ENCODE measurements at places on chromosomes 12 and 14.

DNA sequence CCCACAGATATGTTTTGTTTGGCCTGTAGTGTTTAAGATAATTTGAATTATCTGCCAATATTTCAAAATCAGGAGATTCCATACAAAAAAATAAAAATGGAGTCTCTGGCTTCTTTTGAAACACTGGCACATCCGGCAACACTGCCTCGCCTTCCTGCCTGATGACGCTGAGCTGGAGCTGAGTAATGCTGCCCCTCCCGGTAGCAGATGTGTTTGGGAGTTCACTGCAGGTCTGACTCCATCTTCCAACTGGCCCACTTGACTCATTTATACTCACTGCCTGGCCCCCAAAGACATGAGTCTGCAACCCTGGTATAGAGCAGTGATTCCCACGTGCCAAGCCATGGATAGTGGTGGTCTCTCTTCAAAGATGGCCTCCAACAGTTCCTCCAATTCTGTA lies 7.4 kb downstream of the CIT start:
- DNase-seq = peak; percentile 67

DNA sequence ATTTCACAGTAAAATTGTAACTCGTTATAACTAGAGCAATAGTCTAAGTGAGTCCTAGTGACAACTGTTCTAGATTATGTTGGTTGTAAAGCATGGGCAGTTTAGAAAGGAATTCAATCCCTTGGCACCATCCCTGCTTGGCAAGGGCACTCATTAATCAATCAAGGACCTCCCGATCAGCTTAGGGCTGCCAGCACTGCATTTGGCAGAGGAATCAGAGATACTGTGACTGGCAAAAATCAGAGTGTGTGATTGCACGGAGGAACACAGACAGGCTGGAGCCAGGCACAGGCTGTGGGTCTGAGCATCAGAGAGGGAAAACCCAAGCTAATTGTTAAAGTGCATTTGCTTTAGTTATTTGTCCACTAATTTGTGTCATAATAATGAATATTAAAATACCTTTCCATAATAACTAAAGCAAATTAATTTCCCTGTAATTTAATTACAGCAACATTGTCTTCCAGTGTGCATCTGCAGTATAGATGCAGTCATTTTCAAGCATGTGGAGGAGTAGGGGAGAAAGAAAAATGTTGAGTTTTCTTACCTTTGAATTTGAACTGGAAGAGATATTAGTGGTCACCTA lies 3.2 kb upstream of the EGLN3 start:
- DNase-seq = no peak

- no peak for DNase-seq
Observed at GRCh38 chr14:28142400-28143015, 624.1 kb upstream of the FOXG1 start.

- DNase-seq = no peak
Observed at GRCh38 chr12:113198296-113198695, 12.8 kb downstream of the RITA1 start.

DNA sequence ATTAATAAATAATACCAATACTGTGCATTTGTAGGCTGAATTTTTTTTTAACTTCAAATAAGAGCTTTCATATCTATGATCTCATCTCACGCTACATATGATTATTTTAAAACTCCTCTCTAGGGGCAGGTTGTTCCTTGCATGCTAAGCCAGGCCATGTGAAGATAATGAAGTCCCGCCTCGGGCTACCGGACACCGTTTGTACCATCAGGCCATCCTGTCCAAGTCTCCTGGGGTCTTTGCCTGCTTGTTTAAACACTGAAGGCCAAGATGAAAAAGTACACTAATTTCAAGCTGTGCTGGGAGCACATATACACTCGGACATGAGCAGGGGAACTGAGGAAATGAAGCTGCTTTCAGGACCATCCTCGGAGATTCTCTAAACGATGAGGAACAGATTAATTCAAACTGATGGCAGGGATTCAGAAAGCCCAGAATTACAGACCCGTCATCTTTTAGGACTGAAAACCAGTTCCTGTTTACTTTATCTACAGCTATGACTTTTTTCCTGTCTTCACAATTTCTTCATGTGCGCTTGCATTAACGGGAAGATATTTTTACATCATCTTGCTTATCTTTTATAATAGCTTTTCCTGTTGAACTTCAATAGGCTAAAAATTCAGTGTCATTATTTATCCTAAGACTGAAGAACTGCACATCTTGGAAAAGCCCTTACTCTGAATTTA lies 6.3 kb upstream of the ABHD12B start:
- DNase-seq = peak; percentile 34

GRCh38 chr14:33647385-33647786 lies 303.5 kb downstream of the EGLN3 start:
- peak; percentile 61 for DNase-seq

GRCh38 chr14:55123101-55123500 lies 6.0 kb upstream of the LGALS3 start:
- peak; percentile 84 for DNase-seq

Data from AG04450 (cell line).